ENCODE measurements at places on chromosomes 1 and 21. TPM values are rescaled to one million over a fixed set of nuclear protein-coding genes. Genes with fewer than 3 reads are reported as not detected.

ZBED6 gene
- 16.6 TPM for total RNA-seq

HSF2BP gene
- total RNA-seq, result 0.22 TPM

GJA4 gene
- total RNA-seq, result not detected

NES gene
- 5.5 TPM for total RNA-seq

ESRRG gene
- total RNA-seq, result not detected

PCP4 gene
- total RNA-seq, result not detected

DHX9 gene
- 341 TPM for total RNA-seq

LRRC38 gene
- not detected for total RNA-seq

FNDC10 gene
- total RNA-seq, result 6.3 TPM

DNA sequence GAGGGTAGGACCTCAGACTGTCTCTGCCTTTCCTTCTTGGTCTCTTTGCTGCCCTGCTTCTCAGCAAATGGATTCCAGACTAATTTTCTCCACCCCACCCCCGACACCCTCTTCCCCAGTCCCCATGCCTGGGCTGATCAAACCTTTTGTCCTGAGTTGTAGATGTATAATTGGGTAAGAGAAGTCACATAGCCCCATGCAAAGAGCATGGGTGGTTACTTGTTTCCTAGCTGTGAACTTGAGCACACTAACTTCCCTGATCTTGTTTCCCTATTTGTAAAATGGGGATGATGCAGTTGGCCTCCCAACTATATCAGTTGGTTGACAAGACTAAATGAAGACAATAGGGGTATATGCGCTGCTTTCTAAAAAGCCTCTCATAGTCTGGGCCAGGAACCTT lies 9.2 kb downstream of the PADI6 start:
- no peak for DNase-seq

DNA sequence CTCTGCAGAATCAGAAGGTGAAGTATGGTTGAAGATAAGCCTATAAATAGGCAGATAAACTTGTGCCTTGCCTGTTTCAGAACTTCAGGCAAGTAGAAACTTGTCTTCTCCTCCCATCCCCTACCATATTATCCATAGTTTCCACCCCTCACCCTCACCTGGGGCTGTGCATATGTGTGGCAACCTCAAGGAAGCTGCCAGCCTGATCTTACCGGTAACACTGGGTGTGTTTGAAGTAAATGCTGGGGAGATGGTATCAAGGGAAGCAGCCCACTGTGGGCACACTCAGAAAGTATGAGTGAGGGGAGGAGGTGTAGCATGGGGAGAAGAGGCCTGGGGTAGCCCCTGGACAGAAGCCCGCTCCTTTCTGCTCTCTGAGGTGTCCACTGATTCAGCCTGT lies 14.5 kb downstream of the VANGL2 start:
- DNase-seq, result no peak

DNA sequence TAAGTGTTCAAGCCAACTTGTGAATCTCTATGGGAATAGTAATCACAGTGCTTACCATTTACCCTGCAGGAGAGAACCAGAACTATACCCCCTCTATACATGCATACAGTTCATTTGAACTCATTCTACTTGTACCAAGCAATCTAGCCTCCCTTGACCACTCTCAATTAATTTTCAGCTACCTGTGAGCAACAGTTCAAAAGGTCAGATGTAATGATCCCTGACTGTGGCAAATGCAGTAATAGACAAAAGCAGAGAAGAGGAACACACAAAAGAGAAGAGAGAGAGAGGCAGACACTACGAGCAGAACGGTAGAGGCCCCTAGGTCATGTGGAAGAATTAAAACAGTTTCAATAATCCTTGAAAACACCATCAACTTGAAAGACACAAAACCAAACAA lies 52.8 kb downstream of the FMO4 start:
- no peak for DNase-seq

DNA sequence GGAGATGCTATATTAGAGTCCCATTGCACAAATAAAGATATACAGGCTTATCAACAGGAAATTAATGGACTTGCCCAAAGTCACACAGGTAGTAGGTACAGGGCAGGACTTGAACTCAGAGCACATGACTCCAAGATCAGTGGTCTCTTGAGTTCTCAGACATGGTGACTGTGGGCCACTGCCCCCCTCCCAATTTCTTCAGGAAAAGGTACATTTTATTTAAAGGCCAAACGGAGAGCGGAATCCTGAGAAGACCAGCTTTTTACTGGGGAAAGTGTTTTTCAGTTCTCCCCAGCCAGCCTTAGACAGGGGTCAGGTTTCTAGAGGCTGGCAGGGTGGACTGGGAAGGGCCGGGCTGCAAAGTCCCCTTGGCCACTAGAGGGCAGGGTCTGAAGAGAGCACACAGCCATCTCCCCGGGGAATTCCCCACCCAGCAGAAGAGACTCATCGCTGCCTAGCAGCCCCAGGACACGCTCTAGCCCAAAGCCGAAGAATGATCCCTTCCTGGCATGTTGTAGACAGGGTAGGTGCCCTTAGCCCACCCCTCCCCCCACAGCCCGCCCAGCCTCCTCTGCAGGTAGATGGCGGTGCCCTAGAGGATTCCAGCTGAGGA lies 29.7 kb downstream of the ACP6 start:
- peak; percentile 83 for DNase-seq

DNA sequence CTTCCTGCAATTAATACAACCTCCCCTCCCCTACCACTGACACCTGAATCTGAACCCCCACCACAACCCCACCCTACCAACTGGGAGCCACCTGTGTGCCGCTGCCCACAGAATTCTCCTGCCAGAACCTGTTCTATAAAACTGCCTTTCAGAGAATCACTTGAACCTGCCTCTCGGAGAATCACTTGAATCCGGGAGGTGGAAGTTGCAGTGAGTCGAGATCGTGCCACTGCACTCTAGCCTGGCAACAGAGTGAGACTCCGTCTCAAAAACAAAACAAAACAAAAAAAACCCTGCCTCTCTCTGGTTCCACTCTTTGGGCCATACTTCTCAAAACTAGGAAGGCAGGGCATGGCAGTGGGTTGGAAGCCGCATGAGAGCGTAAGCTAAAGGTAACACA lies 5.7 kb downstream of the URB1 start:
- no peak for DNase-seq

DNA sequence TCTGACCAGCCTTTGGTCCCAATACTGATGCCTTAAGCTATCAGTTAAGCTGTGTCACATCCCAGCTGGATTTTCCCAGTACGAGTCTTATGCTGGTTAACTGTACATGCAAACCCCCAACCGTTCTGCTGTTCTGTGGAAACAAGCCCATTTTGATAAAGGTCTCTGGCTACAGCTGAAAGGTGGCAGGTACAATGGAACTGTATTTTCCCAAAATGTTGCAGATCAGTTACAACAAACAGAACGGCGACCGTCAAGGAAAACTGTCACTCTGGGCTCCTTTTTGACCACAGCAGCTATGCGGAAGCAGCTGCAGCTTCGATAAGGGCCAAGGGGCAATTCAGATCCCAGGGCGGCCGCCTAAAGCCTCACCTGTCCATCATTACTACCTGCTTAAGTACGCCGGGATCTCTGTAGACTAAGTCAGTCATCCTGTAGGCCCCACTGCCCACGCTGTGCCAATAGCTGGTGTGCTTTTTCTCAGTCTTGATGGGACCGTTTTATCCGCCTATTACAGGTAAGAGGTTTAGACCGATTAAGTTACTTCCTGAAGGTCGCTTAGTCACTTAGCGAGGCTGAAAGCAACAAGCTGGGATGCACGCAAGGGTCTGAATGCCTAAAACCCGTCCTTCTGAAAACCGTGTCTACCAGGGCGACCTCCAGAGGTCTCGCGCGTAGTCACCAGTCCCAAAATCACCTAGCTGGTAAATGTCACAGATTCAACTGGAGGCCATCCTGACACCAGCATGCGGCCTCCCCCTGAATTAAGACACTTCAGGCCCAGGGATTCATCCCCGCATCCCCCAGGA lies 11.1 kb upstream of the RAB42 start:
- peak; percentile 63 for DNase-seq

DNA sequence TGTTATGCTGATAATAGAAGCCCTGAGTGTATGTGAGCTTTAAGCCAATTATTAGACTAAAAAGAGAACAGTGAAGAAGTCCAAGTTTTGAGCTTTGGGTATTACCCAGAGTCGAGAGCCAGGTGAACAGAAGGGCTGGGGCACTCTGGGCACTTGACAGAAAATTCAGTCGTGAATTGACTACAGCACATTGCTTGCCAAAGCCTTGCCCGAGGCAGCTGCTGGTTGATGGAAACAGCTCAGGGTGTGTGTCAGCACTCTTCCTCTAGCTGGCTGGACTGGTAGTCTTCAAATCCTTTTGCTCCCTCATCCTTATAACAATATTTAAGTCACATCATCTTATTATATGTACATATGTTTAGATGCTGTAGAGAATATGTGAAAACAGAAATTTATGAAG lies 21.3 kb downstream of the PDE4B start:
- no peak for DNase-seq

GRCh38 chr1:19640363-19641316 lies 3.5 kb upstream of the NBL1 start:
- no peak for DNase-seq

DNA sequence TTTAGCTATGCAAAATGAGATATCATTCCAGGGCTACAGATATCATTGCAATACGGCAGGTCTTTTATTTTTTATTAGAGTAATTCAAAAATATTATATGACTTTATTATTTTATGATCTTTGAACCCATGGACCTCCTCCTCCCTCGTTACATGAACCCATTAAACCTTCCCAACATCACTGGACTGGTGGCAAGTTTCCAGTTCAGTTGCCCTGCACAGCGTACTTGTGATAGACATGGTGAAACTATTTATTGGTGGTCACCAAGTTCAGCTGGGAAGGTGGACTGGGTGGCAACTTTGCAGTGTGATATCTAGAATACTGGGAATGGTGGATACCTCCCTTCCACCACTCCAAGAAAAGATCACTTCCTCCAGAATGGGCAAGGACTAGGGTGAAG lies 52.5 kb downstream of the SLC30A10 start:
- no peak for DNase-seq

- DNase-seq, result peak; percentile 53
These were observed 1.3 kb upstream of the VAMP3 start for GRCh38 chr1:7769673-7770412.

DNA sequence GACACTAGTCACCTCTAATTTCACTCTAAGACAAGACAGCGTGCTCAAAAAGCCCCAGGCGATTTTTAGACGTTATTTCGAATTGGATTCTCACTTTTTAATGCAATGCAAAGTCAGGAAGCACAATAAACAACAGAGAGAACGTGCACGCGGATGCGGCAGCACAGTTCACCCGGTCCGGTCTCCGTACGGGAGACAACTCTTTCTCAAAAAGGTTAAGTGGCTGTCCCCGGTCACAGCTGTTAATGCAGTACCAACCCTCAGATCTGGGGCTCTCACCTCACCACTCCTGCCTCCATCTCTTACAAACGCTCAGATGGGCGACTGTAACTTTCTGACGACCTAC lies 1.2 kb downstream of the HP1BP3 start:
- DNase-seq, result no peak

- no peak for DNase-seq
These were observed 13.3 kb upstream of the TRAF3IP3 start for GRCh38 chr1:209742409-209743144.

- no peak for DNase-seq
These were observed 24.8 kb upstream of the C1orf174 start for GRCh38 chr1:3924825-3925220.

GRCh38 chr1:225158291-225158690 lies 228.8 kb downstream of the DNAH14 start:
- no peak for DNase-seq

DNA sequence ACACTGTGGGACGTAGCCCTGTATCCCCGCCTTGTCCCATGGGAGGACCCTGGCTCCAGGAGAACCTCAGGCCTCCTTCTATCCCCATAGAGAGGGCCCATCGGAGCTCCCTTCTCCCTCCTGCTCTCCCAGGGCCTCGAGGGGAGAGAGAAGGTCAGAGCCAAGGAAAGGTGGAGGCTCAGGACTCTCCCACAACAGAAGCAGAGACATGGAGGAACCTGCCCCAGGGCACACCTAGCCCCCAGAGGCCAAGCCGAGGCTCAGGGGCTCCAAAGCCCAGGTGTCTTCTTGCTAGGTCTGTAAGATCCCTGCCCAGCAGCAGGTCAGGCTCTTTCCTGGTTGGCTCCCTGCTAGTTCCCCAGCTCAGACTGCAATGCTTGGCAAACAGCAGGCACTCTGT lies 34.4 kb upstream of the ARF1 start:
- no peak for DNase-seq

DNA sequence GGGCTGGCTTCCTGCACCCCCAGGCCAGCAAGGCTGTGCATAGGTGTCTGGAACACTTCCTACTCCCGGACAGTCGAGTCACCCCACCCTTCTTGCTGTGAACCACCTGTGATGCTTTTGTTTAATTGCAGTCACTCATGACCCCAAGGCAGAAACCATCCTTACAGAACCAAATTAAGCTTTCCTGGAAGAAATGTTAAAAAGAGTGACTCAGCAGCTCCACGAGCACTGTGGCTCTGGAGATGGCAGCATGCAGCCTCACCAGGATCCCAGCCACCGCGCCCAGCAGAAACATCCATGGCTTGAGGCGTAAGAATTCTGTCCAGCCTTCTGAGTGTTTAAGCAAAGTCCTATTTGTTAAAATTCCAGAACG lies 28.8 kb downstream of the SNAP47 start:
- no peak for DNase-seq

DNA sequence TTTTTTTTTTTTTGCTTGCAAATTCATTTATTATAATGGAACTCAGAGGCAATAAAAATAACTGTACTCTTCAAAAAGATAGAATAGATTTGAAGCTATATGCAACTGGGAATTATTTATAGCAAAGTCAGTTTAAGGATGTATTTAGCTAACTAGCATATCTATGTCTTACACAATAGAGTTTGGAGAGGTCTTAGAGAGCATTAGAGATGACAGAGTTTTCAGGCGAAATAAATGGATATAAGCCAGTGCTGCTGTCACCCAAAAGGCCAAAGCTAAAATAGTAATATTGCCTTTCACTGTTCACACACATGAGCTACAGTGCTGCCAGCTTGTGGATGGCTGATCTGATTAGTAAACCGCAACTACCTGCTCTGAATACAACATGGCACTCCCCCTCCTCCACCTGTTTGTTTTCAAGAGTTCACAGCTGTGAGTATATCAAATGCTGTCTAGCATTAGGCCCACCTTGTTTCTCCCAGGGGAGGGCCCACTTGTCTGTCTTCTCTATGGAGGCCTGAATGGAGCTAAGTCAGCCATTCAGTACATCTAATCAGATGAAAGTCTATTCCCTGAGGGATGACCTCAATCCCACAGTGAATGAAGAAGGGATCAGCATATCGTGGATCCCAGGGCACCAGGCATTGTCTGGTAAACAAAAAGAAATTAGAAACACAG lies 25.2 kb upstream of the SSX2IP start:
- DNase-seq, result peak; percentile 23

DNA sequence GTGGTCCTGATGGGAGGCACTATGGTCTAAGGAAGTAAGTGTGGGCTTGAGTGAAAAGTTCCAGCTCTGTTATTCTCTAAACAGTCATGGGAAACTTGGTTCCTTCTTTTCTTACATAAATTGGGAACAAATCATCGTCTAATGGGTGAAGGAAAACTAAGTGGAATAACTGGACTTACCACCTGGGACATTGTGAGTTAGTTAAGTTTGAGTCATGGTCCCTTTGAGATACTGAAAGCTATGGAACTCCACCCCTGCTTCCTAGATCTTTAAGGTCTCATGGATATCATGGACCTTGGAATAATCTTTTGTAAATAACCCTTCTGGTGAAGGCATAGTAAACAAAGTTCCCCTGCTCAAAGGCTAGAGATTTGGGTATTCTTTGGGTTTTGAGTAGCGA lies 16.1 kb upstream of the TXLNA start:
- DNase-seq, result no peak

Data from K562 (cell line).